ENCODE measurements at places on chromosomes 11 and 22.

GRCh38 chr11:1439341-1439740, 47.2 kb downstream of the MOB2 start:
- DNase-seq: no peak

- DNase-seq: no peak
Observed at GRCh38 chr11:102177126-102177525, 66.9 kb downstream of the YAP1 start.

- no peak for DNase-seq
Observed at GRCh38 chr11:73257342-73258103, 14.6 kb upstream of the P2RY6 start.

- DNase-seq: no peak
Observed at GRCh38 chr11:69489746-69490365, 8.4 kb downstream of the LINC01488 start.

DNA sequence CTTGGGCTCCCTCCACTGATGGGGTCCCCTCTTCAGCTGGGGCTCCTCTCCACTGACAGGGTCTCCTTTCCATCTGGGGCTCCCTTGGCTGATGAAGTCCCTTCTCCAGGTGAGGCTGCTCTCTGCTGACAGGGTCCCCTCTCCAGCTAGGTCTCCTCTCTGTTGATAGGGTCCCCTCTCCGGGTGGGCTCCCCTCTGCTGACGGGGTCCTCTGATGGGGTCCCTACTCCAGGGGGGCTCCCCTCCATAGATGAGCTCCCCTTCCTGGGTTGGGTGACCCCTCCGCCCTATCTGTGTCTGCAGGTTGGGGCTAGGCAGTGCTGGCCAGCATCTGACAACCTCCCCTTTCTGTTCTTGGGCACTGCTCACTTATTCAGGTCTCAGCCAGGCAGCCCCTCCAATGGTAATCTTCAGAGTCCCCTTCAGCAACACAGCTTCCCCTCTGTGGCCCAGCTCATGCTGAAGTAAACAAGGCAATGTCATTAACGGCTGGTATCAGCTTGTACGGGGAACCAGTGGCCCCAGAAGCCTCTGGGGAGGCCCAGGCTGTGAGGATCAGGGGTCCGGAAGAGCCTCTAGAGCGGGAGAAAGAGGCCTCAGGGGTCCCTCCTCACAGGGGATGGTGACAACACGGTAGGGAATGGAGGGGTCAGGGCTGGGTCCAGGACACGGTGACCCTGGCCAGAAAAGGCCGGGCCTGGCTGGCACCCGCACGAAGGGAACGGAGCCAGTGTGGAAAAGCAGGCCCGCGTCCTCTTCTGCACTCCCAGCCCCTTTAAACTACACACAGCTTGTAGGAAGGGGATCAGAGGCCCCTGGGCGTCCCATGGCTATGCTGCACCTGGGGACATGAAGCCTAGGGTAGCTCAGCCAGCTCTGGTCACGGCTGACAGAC, 9.6 kb upstream of the CD81 start:
- DNase-seq: no peak

DNA sequence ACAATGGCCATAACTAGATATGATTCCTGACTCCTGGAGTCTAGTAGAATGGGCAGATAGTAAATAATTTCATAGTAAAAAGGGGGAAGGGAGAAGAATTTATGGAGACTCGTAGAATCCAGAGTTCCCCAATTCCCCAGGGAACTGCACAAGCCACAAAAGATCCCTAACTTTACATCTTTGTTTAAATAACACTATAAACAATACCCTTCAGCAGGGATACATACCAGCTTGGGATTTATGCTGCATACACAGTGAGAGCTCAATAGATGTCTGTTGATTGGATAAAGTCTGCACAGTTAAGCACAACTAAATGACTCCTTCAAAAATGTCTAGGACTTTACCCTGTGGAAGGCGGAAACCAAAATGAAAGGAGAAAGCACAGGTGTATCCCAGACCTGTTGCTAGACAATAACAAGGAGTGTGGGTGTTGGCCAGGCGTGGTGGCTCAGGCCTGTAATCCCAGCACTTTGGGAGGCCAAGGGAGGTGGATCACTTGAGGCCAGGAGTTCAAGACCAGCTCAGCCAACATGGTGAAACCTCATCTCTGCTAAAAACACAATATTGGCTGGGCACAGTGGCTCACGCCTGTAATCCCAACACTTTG, 6.8 kb downstream of the SLC35F2 start:
- DNase-seq: no peak

DNA sequence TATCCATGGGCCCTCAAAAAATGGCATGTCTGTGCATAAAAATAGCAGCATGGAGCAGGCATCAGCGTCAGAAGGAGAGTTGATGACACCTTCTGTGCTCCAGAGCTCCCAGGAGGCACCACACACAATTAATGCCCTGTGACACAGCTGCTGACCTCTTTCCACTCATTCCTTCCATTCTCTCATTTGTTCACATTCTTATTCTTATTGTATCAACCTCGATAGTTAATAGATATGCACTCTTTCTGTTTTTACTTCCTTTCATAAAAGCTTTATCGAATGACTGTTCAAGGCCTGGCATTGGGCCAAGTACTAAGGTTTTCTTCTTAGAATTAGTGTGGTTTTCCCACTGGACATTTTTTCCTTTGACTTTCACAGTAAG, 266.0 kb upstream of the MTNR1B start:
- no peak for DNase-seq

- DNase-seq: no peak
Observed at GRCh38 chr11:77789731-77790476, 30.6 kb downstream of the RSF1 start.

DNA sequence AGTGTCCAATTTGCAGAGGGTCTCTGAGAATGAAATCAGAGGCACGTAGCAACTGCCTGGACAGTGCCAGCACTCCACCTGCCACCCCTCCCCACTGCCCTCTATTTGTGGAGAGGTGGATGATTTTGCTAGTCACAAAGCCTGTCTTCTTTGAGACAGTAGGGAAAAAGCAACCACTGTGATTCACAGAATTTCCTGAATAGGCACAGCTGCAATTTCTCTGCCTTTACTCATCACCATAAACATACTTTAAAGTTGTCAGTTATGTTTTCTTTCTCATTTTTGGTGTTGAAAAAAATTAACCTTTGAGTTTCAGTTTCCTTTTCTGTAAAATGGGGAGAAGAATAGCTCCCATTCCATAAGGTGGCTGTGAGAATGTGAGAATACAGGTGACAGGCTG, 134.3 kb downstream of the TEAD1 start:
- DNase-seq: no peak

- DNase-seq: no peak
Observed at GRCh38 chr11:17252704-17253103, 23.8 kb upstream of the NUCB2 start.

DNA sequence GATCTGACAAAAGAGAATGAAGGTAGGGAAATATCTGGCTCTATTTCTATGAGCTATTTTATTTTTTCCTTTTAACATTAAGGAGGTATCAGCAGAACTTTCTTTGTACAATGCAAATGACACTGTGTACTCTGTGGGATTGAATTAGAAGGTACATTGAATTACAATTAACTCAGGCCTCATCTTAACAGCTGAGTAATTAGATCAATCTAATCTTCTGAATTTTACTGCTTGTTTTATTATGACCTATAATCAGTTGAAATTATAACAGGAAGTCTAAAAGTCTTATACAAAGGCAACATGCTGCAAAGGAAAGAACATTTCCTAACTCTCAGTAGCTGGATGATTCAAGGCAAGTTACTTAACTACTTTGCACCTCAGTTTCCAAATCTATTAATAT, 69.8 kb downstream of the RELT start:
- no peak for DNase-seq

GRCh38 chr22:27793576-27793975, 8.0 kb downstream of the MN1 start:
- no peak for DNase-seq

GRCh38 chr11:101187748-101188147, 58.1 kb upstream of the PGR start:
- no peak for DNase-seq

GRCh38 chr22:45889539-45890350, 87.2 kb downstream of the WNT7B start:
- DNase-seq: no peak

- no peak for DNase-seq
Observed at GRCh38 chr11:114310095-114310494, 13.9 kb downstream of the NNMT start.

- DNase-seq: no peak
Observed at GRCh38 chr11:57761301-57762234, at the start of gene CTNND1. TSS of gene CTNND1 (plus strand) at chr11:57761802. CDS start at chr11:57791479, 29,677 bp downstream.

DNA sequence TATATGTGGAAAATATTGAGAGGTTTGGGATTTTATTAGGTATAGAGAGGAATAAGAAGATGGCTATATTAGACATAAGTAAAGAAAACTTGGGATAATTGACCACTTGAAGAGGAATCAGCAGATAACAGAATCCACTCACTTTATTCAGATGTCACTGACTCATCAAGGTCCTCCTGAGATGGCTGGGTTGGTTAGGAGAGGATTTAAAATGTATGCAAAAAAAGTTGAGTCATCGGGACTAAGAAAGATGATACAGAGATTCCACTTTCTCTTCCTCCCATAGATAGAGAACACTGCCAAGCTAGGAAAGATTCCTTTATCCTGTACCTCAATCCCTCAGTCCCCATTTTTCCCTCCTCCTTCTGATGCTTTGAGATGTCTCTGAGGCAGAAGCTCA, at the start of gene OR6A2:
OR6A2 (minus strand) TSS at position 288 of the 400 bp plus-strand sequence. CDS start 3,981 bp downstream, outside the sequence.
- DNase-seq: no peak

DNA sequence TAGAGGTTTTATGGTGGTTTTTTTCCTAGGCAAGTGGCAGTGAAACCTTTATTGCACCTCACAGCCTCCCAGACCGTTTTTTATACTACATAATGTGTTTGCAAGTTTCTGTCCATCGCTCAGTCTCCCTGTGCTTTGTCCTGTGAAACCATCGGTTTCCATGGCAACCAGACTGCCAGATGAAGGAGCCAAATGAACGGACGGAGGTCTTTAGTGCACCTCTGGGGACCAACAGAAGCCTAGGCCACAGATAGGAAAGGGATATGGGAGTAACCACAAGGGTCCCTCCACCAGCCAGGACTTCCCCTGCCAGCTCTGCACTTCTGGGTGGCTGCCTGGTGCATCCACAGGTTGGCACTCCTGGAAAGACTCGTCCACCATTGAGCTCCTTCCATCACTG, 165.0 kb downstream of the CHST1 start:
- DNase-seq: no peak

- no peak for DNase-seq
Observed at GRCh38 chr22:23226497-23226850, 46.2 kb downstream of the BCR start.

DNA sequence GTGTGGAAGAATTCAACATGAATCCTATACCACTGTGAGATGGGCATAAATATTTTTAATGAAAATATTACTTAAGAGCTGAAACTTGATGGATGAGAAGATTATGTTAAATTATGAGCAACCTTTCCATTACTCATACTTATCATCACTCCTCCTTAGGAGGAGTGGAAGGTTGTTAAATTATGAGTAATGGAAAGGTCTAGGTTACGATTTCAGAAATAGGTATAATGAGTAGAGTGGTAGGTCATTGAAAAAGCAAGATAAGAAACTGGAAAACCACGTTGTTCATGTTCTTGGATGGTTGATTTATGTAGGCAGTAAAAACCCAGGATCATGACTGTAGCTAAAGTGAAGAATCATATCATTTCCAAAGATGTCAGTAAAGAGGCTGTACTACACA, 973.2 kb upstream of the RAG2 start:
- no peak for DNase-seq

DNA sequence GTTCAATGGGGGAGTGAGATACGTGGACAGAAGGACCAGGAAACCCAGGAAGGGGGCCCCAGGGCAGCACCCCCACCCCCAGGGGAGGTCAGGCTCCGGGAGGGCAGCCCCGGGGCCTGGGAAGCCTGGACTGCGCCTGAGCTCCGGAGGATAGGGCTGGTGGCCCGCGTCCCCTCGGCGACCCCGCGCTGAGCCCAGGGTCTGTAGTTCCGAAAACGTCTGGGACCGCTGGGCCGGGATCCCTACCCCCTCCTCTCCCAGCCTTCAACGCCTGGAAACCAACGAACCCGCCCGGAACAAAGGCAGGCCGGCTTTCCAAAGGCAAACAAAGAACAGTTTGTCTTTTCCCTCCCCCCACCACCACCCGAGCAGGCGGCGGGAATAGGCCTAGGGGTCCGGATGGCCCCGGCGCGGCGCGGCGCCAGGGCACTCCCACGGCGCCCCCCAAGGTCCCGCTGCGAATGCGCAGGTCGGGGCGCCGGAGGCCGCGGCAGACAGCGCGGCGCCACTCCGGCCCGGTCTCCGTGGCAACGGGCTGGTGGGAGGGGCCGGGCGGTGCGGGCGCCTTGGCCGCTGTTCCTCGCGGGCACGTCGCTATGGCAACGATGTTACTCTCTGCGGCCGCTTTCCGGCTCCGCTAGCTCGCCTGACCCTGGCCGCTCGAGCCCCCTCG, 58.5 kb downstream of the IGLL1 start:
- DNase-seq: peak; percentile 28

DNA sequence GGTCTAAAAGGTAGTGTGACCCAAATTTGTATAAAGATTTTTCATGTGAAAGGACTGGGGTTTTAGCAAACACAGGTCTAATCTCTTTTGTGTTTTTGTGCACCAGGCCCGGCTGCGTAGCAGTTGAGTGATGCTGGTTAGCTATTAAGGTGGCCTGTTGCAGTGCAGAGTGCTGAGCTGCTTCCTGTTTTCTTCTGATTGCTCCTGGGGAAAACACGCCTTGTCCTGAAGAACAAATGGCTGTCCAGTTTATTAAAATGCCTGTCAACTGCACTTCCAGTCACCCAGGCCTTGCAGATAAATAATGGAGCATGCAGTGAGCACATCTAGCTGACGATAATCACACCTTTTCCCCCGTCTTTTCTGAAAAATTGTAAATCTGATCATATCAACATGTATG, 1.8 kb downstream of the SRSF8 start:
- DNase-seq: no peak

GRCh38 chr11:98895936-98896335, 124.8 kb upstream of the CNTN5 start:
- DNase-seq: no peak

- no peak for DNase-seq
Observed at GRCh38 chr11:22244986-22245592, 52.2 kb downstream of the ANO5 start.

GRCh38 chr11:628056-628455, 1.1 kb upstream of the SCT start:
- DNase-seq: no peak

Measured in stimulated activated CD4-positive, alpha-beta T cell treated with anti-CD3 and anti-CD28 coated beads, TNF-alpha, amount 100 ng/mL, for 1 hour (primary cell).